HT-29 (cell line): ENCODE measurements at places on chromosomes 3 and 15. TPM values are rescaled to one million over a fixed set of nuclear protein-coding genes. Genes with fewer than 3 reads are reported as not detected.

Gene SKIL
- total RNA-seq = 51.7 and 54.2 TPM in 2 replicates

Gene GOLGA6B
- not detected in 2 replicates for total RNA-seq

Gene SNX22
- total RNA-seq = 0.03 and 0.18 TPM in 2 replicates

Gene FAM227B
- 0.18 TPM in 1 of 2 replicates, not detected in the other for total RNA-seq

Gene CLEC3B
- not detected in 2 replicates for total RNA-seq

Gene HSPBAP1
- total RNA-seq = 3.5 and 4.1 TPM in 2 replicates

Gene PLAAT1
- 0.51 TPM in 1 of 2 replicates, not detected in the other for total RNA-seq

GRCh38 chr15:34437687-34438086 lies at the start of gene GOLGA8A:
GOLGA8A (minus strand) TSS chr15:34437808; CDS start chr15:34389691, 48,117 bp downstream.
- DNase-seq = peak; percentile 57
